ENCODE measurements at places on chromosomes 1 and 21.
A peak's percentile ranks its signal among the peaks of the same experiment; 100 is the strongest.

DNA sequence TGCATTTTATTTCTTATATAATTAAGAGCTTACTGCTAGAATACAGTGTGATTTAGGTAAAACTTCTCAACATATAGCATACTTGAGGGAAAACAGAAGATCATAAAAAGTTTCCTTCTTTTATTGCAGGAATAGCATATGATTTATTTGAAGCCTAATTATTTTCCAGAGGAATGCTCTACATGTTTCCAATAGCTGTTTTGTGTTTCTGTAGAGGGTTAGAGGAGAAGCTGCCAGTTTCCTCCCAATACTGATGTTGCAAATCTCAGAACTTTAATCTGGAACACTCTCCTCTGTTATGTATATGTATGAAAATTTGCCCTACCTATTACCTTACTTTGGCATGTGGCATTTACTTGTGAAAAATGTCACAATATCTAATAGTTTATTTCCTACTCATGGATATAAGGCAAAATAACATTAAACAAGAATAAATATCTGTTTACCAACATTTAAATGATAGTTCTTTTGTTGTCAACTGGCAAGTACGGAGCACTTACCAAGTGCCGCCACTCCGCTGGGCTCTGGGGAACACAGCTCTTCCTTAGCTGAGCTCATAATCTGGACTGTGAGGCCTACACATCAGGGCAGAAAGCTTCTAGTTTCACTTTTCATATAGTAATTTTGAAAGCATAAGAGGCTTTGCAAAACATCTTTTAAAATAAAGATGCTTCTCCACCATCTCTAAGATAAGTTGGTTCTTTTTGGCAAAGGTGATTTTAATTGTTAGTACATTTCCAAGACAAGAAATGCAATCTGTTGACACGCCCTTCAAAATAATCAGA is 239.8 kb upstream of the C1orf105 start:
- peak; percentile 23 for DNase-seq

DNA sequence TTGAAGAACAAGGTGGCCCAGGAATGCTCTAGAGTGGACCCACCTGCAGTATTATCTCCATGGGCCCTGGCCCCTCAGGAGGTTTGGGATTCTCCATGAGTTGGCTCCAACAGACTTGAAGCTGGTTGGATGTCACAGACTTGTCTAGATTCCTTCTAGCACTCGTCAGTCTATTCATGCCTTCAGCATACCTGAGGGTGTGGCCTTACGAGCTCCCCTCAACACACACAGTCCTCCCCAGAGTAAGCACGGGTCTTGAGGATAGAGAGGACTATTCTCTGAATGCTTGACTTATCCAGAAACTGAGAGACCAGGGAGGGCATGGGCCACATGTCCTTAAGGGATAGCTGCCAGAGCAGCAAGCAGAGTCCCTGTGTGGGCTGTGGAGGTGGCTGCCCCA is 45.9 kb upstream of the COL6A1 start:
- DNase-seq: no peak

- DNase-seq: no peak
These were observed 43.5 kb downstream of the MAST2 start for GRCh38 chr1:45846931-45847330.

DNA sequence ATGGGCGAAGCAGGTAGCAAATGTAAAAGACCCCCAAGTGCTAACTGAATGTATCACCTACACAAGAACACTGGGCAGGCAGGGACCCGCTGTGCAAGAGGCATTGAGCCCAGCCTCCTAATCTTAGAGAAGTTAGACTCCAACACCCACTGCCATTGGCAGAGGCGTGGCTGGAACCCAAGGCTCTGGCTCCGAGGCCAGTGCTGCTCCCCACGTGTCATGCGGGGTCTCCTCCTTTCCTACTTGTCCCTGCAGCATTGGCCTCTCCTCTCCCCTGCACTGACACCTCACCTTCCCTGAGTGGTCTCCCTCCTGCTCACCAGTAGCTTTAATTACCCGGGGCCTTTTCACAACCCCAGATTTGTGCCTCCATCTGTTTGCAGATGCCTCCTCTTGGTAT is 107.0 kb downstream of the GALNT2 start:
- no peak for DNase-seq

- no peak for DNase-seq
These were observed 68.8 kb downstream of the RPS6KC1 start for GRCh38 chr1:213119794-213120193.

- no peak for DNase-seq
These were observed 109.6 kb upstream of the DPYD start for GRCh38 chr1:98030483-98030882.

DNA sequence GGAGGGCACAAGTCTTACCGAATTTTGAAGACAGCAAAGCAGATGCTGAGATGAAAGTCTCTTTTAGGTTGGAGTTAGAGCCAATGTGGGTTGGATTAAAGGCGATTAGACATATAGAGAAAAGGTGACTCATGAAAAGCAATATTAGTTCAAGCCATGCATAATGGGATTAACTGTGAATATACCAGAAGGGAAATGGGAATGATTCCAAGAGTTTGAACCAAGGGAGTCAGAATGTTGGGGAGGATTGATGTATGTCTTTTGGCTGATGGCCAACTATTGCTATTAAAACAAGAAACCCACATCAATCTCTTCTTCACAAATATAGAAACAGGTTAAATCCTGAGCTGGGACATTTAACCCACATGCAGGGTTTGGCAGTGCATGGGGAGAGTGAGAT is 1.2 kb downstream of the HMGCS2 start:
- no peak for DNase-seq
